ENCODE measurements at places on chromosomes 4 and X. TPM values are rescaled to one million over a fixed set of nuclear protein-coding genes. Genes with fewer than 3 reads are reported as not detected.
A peak's percentile ranks its signal among the peaks of the same experiment; 100 is the strongest.

The RGN gene
- total RNA-seq: 29.6 TPM

The FBXL5 gene
- total RNA-seq: 154 TPM

GRCh38 chr4:181559637-181560036 is 683.6 kb upstream of the TENM3 start:
- H3K4me1 ChIP-seq: no peaks in the 10 kb centered on the region
- DNase-seq: no peak
- H3K4me3 ChIP-seq: no peak overlapping the region
- no peak overlapping the region for H3K27ac ChIP-seq
- H3K27me3 ChIP-seq: no peaks in the 10 kb centered on the region

DNA sequence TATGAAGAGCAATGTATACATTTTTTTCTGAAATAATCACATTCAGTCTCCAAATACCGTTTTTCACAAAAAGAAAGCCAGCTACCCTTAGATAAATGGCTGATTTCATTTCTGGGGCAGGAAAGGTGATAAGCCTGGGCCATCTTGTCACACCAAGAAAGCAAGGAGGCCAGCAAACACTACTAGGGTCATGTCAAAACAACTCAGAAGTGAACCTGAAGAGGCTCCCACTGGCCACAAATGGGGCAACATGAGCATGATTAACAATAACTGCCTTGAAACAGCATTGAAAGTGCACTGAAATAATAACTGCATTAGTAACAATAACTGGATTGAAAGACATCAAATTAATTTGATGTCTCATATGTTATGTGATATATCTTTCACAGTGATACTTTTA is 39.3 kb downstream of the SH3KBP1 start:
- no peaks in the 10 kb centered on the region for H3K36me3 ChIP-seq
- DNase-seq: no peak
- H3K4me1 ChIP-seq: peaks cover 5% of the 10 kb centered on the region
- no peaks in the 10 kb centered on the region for H3K27me3 ChIP-seq
- H3K4me3 ChIP-seq: no peak overlapping the region

GRCh38 chrX:119738742-119739141 is 19.6 kb upstream of the SOWAHD start:
- no peak overlapping the region for H3K4me3 ChIP-seq
- no peaks in the 10 kb centered on the region for H3K36me3 ChIP-seq
- no peaks in the 10 kb centered on the region for H3K27me3 ChIP-seq
- no peak for DNase-seq
- H3K4me1 ChIP-seq: peaks cover 9% of the 10 kb centered on the region

The EDNRA gene
- total RNA-seq: 7.4 TPM

DNA sequence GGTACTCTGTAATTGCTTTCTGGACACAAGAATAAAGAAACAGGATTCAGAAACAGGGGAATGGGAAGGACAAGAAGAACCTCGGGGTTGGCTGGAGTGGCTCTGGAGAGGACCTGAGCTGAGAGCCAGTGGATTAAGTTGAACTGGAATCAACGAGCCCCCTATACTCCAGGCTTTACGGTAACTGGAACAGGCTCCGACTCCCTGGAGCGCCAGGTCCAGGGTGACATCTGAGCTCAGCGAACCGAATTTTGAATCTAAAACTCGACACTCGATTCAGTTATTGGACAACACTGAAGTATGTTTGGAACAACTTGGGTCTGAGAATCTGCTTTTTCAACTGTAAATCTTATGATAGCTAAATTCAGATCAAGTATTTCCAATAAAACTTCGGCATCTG is 23.9 kb downstream of the HMX1 start:
- DNase-seq: peak; percentile 20
- H3K27ac ChIP-seq: no peak overlapping the region
- H3K27me3 ChIP-seq: no peaks in the 10 kb centered on the region

The LONRF3 gene
- total RNA-seq: 53.3 TPM

- no peak within 1 kb of the TSS for H3K27ac ChIP-seq
- H3K4me3 ChIP-seq: no peak within 1 kb of the TSS
- H3K4me1 ChIP-seq: peaks cover 17% of the 10 kb centered on the region
- H3K27me3 ChIP-seq: no peaks in the 10 kb centered on the region
- DNase-seq: peak; percentile 63
Measured at GRCh38 chr4:151276787-151277562, at the start of gene PRSS48. Gene PRSS48 (plus strand): TSS chr4:151277161. CDS start chr4:151277173, 12 bp downstream.

The AFM gene
- total RNA-seq: not detected

GRCh38 chr4:7288751-7289523 is 96.6 kb downstream of the SORCS2 start:
- H3K4me3 ChIP-seq: no peak overlapping the region
- H3K27ac ChIP-seq: no peak overlapping the region
- H3K36me3 ChIP-seq: no peaks in the 10 kb centered on the region
- H3K4me1 ChIP-seq: peaks cover 11% of the 10 kb centered on the region
- no peaks in the 10 kb centered on the region for H3K27me3 ChIP-seq

The DMP1 gene
- total RNA-seq: not detected

- H3K27ac ChIP-seq: no peak overlapping the region
- H3K27me3 ChIP-seq: no peaks in the 10 kb centered on the region
- no peak for DNase-seq
- H3K4me1 ChIP-seq: no peaks in the 10 kb centered on the region
- H3K4me3 ChIP-seq: no peak overlapping the region
- H3K36me3 ChIP-seq: no peaks in the 10 kb centered on the region
Measured at GRCh38 chrX:128781506-128781905, 729.3 kb upstream of the ACTRT1 start.

DNA sequence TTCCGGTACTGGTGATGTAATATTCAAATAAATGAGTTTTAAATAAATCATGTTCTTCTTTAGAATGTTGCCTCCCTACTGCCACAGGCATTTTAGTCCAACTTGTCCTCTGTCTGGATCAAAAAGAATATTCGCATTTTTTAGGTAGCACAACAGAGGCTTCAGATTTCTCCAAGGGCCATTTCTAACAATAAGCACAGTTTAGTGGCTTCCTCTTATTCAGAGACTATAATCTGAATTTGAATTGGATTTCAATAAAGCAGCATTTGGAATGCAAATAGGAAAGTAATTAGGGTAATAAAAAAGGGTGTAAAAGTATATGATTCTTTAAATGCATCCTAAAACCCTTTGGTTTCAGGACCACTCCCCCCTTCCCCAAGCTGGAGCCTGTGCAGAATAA is 167.9 kb upstream of the GLRA2 start:
- H3K4me1 ChIP-seq: no peaks in the 10 kb centered on the region
- H3K4me3 ChIP-seq: no peak overlapping the region
- no peaks in the 10 kb centered on the region for H3K27me3 ChIP-seq
- no peaks in the 10 kb centered on the region for H3K36me3 ChIP-seq
- H3K27ac ChIP-seq: no peak overlapping the region

The GPC4 gene
- 17.4 TPM for total RNA-seq

GRCh38 chr4:83013902-83014301 is 3.3 kb upstream of the LIN54 start:
- DNase-seq: no peak
- H3K36me3 ChIP-seq: no peaks in the 10 kb centered on the region
- H3K27ac ChIP-seq: no peak overlapping the region
- peaks cover 21% of the 10 kb centered on the region for H3K4me1 ChIP-seq

DNA sequence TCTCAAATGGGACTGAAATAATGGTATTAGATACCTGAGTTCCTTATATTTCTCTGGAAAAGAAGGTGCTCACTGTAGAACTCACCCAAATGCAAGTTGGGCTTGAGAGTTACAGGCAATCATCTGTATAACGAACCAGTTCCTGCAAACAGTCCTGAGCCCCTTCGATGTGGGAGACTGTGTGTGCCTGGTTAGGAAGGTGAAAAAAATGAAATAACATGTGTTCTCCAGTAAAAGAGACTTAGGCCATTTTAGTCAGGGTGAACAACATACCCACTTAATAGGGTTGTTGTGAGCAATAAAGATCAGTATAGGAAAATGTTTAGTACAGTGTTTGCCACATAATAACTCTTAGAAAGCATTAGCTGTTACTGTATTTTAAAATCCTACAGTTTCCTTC is 23.4 kb downstream of the STIM2 start:
- no peaks in the 10 kb centered on the region for H3K27me3 ChIP-seq
- H3K36me3 ChIP-seq: no peaks in the 10 kb centered on the region
- H3K27ac ChIP-seq: no peak overlapping the region
- no peaks in the 10 kb centered on the region for H3K4me1 ChIP-seq

- no peak for DNase-seq
- no peaks in the 10 kb centered on the region for H3K4me1 ChIP-seq
- no peak overlapping the region for H3K4me3 ChIP-seq
- H3K36me3 ChIP-seq: no peaks in the 10 kb centered on the region
Measured at GRCh38 chr4:20440170-20440569, 188.5 kb downstream of the SLIT2 start.

DNA sequence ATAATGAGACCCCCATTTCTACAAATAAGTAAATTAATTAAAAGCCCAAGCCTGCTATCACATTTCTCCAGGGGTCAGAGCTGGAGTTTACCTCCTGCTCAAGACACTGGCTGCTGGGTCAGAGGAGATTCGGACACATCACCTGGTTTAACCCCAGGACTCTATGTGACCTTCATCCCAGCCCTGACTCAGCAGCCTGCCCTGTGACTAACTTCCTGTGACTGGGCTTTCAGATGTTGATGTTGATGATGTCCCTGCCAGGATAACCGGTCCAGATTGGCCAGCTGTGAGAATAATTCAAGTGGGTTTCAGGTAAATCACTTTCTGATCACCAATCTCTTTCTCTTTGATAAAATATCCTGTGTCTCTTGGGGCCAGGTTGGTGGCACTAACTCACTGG is 102.4 kb upstream of the MAML3 start:
- H3K27ac ChIP-seq: no peak overlapping the region
- no peak for DNase-seq
- H3K4me1 ChIP-seq: peaks cover 6% of the 10 kb centered on the region
- H3K4me3 ChIP-seq: no peak overlapping the region
- no peaks in the 10 kb centered on the region for H3K36me3 ChIP-seq

DNA sequence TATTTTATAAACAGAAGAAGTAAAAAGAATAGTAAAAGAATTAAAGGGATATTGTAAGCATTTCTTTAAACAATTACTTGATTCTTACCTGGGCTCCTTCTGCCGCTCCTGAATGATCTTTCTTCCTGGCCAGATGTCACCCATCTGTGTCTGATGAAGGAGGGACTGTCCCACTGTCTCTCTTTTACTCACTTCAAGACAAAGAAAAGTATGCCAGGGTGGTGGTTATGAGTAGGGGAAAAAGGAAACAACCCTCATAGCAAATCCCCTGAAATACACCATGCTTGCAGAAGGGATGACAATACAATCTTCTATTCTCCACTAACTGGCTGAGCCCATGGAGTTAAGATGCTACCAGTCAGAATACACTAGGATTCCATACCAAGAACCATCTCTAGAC is 31.1 kb downstream of the SYTL4 start:
- no peak overlapping the region for H3K4me3 ChIP-seq
- no peaks in the 10 kb centered on the region for H3K4me1 ChIP-seq
- no peak for DNase-seq
- no peaks in the 10 kb centered on the region for H3K36me3 ChIP-seq
- no peaks in the 10 kb centered on the region for H3K27me3 ChIP-seq
- H3K27ac ChIP-seq: no peak overlapping the region

The SORCS2 gene
- total RNA-seq: 1.7 TPM

DNA sequence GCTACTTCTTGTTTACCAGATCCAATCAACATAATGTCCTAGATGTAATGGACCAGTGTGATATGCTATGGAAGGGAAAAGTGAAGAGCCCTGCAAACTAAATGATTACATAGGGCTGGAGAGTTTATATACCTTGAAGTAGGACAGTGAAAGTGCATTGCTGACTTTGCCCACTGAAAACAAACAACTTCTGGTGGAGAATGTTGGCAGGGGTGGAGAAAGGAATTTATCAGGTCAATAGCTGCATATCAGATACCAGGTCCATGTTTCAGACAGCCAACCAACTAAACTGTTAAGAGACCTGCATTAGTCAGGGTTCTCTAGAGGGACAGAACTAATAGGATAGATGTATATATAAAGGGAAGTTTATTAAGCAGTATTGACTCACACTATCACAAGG is 82.4 kb downstream of the DCUN1D4 start:
- DNase-seq: no peak
- no peak overlapping the region for H3K27ac ChIP-seq
- no peaks in the 10 kb centered on the region for H3K36me3 ChIP-seq

The KLKB1 gene
- total RNA-seq: not detected

The CT45A3 gene
- not detected for total RNA-seq

DNA sequence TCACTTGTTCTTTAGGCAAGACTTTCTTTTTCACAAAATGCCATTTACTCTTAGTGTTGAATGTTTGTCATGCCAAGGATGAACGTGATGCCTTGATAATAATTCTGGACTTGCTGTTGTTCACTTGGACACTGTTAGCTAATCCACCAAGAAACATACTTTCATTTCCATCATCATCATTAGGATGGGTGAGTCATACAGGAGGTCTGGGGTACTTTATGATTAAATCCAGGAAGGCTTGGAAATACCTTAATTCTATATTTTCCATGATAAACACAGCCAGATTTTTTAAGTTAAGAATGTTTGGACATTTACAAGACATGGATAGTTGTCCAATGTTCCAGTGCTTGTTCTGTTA is 260.7 kb upstream of the GIMD1 start:
- no peaks in the 10 kb centered on the region for H3K27me3 ChIP-seq
- no peak overlapping the region for H3K4me3 ChIP-seq
- DNase-seq: no peak
- no peaks in the 10 kb centered on the region for H3K4me1 ChIP-seq

The MMRN1 gene
- 111 TPM for total RNA-seq

- no peak for DNase-seq
- no peaks in the 10 kb centered on the region for H3K36me3 ChIP-seq
- H3K4me3 ChIP-seq: no peak overlapping the region
- no peak overlapping the region for H3K27ac ChIP-seq
Measured at GRCh38 chr4:94181815-94182214, 25.9 kb upstream of the SMARCAD1 start.

DNA sequence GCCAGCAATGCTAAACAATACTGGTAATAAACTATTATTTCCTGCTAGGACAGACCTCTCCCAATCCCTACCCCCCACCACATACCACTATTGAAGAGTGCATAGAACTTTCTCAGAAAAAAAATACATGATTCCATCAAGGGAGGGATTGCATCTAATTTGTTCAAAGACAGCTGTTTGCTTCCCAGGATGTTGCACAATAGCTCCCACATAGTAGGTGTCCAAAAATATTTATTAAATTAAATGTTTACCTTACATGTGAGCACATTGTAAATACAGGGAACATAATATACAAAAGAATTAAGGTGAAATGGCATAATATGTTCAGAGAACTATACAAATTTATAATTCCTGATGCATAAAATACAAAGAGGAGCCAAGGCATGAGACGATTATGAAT is 1111.8 kb upstream of the LCORL start:
- no peaks in the 10 kb centered on the region for H3K4me1 ChIP-seq
- no peaks in the 10 kb centered on the region for H3K27me3 ChIP-seq
- no peak for DNase-seq

DNA sequence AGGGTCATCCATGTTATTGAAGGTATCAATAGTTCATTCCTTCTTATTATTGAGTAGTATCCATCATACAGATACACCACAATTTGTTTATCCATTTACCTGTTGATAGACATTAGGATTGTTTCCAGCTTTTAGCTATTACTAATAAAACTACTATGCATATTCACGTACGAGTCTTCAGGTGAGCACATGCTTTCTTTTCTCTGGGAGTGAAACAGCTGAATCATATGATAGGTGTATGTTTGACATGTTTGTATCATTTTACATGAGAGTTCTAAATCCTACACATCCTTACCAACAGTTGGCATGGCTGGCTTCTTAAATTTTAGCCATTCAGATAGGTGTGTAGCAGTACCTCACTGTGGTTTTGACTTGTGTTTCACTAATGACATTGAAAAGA is 556.6 kb upstream of the DIPK2B start:
- peaks cover 65% of the 10 kb centered on the region for H3K4me1 ChIP-seq
- H3K27ac ChIP-seq: peak overlapping the region; percentile 50
- no peaks in the 10 kb centered on the region for H3K27me3 ChIP-seq
- H3K36me3 ChIP-seq: no peaks in the 10 kb centered on the region
- no peak for DNase-seq

- no peaks in the 10 kb centered on the region for H3K36me3 ChIP-seq
- no peak overlapping the region for H3K27ac ChIP-seq
- no peak overlapping the region for H3K4me3 ChIP-seq
Measured at GRCh38 chr4:106708464-106708816, 327.7 kb downstream of the DKK2 start.

All from thyroid gland (tissue), 4 donors.